Activated CD4-positive, alpha-beta T cell treated with anti-CD3 and anti-CD28 coated beads for 24 hours (primary cell): ENCODE measurements at places on chromosomes 7 and 10.

GRCh38 chr10:22554461-22555182 is 159.8 kb downstream of the PIP4K2A start:
- DNase-seq = no peak

GRCh38 chr7:83476511-83477050 is 172.4 kb downstream of the SEMA3E start:
- DNase-seq = no peak

GRCh38 chr10:125779403-125780327 is 4.0 kb upstream of the MMP21 start:
- DNase-seq = no peak

DNA sequence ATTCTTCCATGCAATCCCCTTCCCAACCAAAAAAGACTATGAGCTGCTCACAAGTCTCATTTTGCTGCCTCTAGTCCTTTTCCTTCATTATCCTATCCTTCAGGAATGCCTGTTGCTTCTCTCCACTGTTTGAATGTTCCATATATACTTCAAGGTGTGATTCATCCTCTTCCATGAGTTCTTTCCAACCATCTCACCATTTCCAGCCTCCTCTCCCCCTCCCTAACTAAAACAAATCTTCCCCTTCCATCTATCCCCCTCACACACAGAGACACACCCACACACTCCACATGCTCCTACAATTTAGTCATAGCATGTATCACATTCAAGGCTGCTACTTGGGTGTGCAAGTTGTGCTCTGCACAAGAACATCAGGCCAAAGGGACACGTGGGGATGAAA is 254.3 kb downstream of the DYNC1I1 start:
- DNase-seq = no peak

DNA sequence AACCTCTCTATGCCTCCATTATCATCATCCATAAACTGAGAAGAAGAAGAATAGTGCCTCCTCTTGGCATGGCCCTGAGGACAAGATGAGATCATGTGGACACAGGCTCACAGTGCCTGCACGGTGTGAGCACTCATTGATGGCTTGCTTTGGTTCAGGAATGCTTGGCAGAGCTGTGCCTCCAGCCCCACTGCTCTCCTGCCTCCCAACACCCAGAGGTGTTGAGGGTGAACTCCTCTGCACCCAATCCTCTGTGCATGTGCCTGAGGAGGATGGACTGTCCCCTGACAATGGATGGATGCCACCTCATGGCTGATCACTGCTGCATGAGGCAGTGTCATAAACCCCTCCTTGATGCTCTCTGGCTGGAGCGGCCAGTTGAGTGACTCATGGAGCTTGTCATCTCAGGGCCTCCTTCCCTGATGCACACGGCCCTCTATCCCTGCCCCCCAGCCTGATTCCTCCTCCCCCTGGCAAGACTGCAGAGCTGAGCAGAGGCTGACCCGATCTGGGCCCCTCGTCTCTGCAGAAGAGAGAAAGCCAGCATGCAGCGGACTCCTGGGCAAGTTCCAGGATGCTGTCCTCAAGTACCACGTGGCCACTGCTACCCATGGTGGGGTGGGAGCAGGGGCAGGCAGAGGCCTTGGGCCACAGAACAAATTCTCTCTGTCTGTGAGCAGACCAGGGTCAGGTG is 136.3 kb downstream of the KCNMA1 start:
- DNase-seq = no peak

DNA sequence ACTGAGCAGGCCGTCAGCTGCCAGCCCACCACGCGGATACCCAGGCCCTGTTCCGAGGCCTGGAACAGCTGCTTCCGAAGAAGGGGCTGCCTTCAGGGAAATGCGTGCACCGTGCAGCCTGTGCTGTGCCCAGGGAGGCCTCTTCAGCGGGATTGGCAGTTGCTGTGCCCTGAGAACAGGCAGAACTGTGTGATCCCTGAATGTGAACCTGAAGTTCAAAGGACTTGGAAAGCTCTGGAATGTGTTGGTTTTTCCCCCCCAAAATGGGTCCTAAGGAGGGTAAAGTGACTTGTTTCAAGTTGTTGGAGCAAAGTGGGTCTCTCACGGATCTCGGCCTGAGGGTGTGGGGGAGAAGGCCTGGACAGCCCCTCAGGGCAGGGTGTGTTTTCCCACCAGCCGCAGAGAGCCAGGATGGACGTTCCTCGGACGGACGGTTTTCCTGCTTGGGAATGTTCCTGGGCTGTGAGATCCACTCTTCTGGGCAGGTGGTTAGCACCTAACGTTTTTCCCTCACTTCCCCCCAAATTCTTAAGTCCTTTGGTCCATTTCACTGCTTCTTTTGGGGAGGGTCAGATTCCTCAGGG is 2.1 kb downstream of the SPRN start:
- DNase-seq = no peak

GRCh38 chr7:34019301-34019790 is 114.0 kb downstream of the BMPER start:
- no peak for DNase-seq

DNA sequence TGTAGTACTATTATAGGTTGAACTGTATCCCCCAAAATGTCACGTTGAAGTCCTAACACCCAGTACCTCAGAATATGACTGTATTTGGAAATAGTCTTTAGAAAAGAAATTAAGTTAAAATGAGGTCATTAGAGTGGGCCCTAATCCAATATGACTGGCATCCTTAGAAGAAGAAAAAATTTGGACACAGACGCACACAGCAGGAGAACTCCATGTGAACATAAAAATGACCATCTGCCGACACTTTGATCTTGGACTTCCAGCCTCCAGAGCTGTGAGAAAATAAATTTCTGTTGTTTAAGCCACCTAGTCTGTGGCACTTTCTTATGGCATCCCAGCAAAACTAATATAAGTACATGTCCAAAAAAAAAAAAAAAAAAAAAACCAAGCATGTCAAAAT is 225.8 kb downstream of the PARD3 start:
- DNase-seq = no peak

DNA sequence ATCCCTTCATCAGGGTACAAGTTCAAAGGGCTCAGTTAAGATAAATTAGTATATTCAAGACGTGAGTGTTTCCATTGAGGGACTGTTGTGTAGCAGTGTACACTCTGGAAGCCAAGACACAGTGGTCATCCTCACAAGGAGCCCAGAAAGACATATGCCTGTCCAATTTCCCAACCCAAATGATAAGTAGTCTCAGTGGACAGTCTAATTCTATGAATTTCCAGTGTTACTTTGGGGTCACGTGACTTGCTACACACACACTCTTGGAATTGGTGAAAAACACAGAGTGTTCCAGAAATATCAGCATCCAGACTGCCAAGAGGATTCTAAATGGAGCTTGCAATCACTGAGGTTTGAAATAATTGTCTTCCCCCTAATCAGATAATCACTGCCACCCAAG is 365.1 kb downstream of the WDR11 start:
- no peak for DNase-seq

DNA sequence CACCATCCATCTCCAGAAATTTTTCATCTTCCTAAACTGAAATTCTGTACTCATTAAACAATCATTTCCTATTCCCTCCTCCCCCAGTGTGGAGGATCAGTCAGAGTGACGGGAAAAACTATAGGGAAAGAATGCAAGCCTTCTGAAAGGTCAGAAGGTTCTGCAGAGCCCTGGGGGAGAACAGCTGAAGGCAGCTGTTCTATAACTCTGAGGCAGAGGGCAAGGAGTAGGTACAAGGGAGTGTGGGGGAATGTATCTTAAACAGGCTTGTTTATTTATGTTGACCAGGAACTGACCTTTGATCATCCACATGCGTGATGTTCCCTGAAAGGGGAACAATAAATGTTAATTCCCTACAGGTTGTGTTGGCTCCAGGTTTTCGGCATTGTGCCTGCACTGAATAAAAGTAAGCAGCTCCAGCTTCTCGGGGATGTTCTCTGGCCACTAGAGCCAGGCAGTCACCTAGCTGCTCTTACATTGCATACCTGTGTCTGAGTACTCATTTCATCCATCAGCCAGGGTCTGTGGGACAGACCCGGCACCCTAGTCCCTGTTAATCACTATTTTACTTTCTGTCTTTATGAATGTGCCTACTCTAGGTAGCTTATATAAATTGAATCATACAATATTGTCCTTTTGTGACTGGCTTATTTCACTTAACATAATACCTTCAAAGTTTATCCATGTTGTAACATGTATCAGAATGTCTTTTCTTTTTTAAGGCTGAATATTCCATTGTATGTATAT is 5.8 kb downstream of the IFIT1 start:
- DNase-seq = no peak

DNA sequence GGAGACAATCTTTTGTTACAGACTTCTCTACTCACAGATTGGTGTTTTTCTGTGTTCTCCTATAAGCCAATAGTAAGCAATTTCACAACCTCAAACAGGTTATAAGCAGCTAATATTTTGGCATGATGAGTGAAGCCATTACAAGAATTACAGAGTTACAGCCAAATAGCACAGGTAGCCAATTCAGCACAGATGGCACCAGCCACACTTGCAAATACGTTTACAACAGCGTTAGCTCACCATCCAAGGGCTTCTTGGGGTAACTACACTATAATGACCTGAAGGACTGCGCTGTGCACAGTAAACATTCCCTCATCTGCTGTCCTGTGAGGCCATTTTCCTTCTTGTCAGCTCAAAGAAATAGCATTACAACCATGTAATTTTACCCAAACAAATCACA is 428.6 kb downstream of the TCERG1L start:
- DNase-seq = no peak

GRCh38 chr10:63922468-63923284 is 401.5 kb downstream of the REEP3 start:
- no peak for DNase-seq

DNA sequence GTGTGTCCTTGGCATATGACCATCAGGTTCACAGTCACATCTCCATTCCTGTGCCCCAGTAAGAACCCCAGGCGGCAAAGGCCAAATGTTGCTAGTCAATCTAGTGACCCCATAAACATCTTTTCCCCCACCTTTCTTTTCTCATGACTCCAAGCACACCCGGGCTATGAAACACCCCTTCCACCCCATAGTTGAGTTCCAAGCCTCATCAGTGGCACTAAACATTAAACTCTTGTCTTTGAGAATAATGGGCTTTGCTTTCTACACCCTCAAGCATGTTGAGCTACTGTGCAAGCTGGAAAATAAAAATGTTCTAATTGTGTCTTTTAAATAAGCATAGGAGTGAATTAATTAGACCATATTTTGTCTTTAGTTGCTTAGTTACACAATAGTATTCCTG is 9.4 kb downstream of the ARID5B start:
- no peak for DNase-seq

- no peak for DNase-seq
Measured at GRCh38 chr10:71349406-71349805, 30.3 kb downstream of the SLC29A3 start.

DNA sequence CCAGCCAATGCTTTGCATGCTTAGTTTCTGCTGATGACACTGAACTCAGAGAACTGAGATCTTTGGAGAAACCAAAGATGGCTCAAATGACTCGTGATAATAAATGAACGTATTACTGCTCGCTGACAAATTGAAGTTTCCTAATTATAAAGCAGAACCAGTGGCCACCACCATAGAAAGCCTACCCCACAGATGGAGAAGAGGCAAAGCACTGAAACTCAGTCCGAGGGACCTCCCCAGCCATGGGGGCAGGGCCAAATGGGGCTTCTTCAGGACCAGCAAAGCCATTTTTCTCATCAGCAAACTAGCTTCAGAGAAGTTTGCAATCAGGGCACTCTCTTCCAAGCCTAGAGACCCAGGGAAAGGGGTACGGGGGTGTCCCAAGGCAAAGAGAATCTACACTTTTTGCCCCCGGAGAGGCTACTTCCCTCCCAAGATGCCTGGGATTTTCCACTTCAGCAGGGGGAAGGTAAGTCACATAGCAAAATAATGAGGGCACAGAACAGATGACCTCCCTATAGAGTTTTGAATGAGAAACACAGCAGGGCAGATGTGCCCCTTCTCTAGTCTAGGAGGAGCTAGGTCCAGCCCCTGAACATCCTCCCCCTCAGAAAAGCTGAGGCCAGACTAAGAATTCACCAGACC is 4.3 kb upstream of the IL6 start:
- DNase-seq = no peak

DNA sequence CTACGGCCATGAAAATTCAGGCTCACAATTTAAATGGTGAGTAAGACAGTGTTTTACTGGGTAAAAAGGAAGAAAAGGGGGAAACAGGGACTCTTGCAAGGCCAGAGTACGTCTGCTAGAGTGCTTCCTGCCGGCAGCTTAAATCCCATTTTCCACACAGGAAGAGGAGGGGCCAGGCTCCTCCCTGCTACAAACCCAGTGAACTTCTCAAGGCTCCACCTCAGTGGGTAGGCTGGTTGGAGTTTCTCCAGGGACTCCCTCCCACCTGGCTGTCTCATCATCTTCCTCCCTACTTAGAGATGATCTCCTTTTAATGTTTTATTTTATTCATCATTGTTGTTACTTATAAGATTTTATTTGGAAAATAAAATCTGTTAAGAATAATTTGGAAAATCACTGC is 62.6 kb upstream of the SEMA3C start:
- DNase-seq = no peak

- DNase-seq = no peak
Measured at GRCh38 chr7:147912946-147913638, 677.5 kb upstream of the C7orf33 start.

DNA sequence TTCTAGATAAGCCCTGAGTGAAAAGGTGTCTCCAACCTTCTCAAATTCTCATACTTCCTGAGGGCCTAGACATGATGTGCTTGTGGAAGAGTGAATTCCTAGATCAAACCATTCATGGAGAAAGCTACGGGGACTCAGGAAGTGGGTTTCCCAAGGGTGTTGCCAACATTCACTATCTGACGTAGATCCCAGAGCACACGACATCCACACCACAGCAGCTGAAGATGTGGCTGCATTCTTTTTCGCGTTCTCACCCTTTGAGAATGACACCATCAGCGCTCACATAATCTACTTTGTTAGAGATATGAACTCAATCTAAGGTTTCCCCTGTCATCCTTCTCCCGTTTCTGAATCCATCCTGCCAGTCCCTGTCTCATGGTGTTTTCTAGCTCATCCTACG is 290.8 kb downstream of the DNAJB6 start:
- no peak for DNase-seq

- no peak for DNase-seq
Measured at GRCh38 chr10:47286591-47287315, 13.2 kb upstream of the GDF10 start.

DNA sequence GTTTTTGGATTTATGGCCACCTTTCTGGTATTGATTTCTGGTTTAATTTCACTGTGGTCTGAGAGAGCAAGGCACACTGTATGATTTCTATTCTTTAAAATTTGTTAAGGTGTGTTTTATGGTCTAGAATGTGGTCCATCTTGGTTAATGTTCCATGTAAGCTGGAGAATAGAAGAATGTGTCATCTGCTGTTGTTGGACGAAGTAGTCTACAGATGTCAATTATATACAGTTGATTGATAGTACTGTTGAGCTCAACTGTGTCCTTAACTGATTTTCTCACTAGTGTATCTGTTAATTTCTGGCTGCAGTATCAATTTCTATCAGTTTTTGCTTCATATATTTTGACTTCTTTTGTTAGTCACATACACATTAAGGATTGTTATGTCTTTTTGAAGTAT is 127.1 kb downstream of the MLLT10 start:
- DNase-seq = no peak

GRCh38 chr7:50834679-50835078 is 52.0 kb upstream of the GRB10 start:
- DNase-seq = no peak
